ENCODE measurements at places on chromosomes 2 and 18.

- DNase-seq: peak; percentile 81
These were observed 22.8 kb upstream of the DGKD start for GRCh38 chr2:233331536-233331935.

GRCh38 chr2:98234776-98235175 lies 111.5 kb upstream of the CNGA3 start:
- no peak for DNase-seq

DNA sequence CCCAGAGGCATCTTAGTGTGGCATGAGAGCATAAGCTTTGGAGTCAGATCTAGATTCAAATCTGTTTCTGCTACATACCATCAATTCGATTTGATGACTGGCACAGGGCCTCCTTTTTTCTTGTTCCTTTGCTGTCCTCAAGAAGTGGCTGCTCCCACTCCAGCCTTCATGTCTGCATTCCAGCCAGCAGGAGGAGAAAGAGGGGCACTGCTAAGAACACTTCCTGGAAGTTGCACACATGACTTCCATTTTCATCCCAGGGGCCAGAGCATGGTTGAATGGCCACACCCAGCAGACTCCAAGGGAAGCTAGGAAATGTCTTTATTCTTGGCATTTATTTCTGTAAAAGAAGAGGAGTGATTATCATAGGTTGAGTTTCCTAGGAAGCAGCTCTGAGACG lies 50.4 kb downstream of the EML6 start:
- DNase-seq: no peak

GRCh38 chr2:199485732-199486335 lies 28.1 kb upstream of the SATB2 start:
- DNase-seq: no peak

GRCh38 chr2:158745866-158746382 lies 49.2 kb upstream of the DAPL1 start:
- DNase-seq: no peak

DNA sequence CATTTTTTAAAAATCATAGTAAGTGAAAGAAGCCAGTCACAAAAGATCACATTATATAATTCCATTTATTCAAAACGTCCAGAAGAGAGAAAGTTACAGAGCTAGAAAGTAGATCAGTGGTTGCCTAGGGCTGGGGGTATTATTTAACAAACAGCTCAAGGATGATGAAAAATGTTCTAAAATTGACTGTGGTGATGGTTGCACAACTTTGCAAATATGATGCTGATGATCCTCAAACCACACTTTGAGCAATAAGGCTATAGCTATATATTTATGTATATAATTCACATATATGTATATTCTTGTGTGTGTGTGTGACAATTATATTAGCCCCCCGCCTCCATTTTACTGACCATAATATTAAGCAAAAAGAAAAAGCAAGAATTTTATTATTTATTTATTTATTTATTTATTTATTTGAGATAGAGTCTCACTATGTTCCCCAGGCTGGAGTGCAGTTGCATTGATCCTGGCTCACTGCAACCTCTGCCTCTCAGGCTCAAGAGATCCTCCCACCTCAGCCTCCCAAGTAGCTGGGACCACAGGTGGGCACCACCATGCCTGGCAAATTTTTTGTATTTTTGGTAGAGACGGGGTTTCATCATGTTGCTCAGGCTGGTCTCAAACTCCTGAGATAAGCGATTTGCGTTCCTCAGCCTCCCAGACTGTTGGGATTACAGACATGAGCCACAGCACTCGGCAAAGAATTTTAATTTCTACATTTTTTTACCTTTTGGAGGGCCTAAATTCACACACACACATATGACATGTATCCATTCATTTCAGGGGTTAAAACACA lies 1.9 kb downstream of the WDR12 start:
- DNase-seq: no peak

DNA sequence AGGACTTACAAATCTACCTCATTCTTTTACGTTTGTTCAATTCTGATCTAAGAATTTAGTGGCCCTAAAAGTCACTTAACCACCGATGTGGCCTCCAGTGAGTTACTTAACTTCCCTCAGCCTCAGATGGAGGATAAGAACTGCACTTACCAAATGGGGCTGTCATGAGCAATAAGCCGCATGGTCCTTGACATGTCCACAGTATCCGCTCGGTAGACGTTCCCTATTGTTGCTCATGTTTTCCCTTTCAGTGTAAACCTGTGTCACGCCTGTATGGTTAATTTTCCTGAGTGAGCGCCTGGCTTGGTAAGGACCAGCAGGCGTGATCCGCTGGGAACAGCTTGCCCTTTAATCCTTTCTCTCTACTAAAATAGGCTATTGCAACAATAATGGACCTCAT lies 20.3 kb downstream of the SEC11C start:
- DNase-seq: no peak

GRCh38 chr2:192718340-192718739 lies 523.6 kb upstream of the TMEFF2 start:
- no peak for DNase-seq

DNA sequence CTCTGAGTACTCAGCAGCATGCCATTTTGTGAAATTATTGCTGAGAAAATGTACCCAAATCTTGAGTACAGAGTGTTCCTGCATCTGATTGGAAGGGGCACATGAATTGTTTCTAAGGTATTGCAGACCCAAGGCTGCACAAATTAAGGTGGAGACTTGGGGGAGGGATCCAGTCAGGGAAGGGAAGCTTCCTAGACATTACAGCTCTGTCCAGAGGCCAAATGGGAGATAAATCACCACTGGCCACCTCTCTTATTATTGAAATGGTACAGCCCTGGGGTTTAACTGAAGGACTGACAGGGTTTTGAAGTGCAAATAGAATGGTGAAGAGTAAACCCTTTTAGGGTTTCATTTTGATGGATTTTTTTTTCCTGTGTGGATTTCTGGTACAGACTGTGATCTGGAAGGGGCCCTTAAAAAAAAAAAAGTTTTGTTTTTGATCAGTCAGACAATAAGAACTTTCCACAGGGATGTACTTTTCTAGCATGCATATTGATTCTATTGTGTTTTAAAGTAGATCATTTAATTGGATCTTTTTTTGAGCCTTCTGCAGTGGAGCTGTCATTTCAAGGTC lies 119.4 kb downstream of the GREB1L start:
- DNase-seq: no peak

- DNase-seq: no peak
These were observed 96.8 kb downstream of the MSH2 start for GRCh38 chr2:47499621-47500309.

DNA sequence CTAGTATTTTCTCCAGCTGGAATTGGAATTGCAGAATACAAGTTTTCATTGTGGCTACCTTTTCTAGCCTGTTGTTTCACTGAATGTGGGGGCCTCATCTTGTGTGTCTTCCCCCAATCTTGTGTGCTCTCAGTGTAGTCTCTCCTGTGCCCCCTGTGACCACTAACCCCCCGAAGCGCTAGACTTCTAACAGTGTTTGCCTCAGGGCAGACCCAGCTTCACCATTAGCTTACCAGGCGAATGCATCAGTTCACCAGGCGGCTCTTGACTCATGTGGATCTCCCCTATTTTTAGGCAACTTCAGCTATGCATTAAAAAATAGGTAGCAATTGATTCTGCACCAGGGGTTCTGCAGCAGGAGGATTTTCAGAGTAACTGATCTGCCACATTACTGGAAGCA lies 376.2 kb upstream of the MEIS1 start:
- DNase-seq: no peak

- DNase-seq: no peak
These were observed 186.0 kb downstream of the ANKRD30B start for GRCh38 chr18:14933964-14934363.

DNA sequence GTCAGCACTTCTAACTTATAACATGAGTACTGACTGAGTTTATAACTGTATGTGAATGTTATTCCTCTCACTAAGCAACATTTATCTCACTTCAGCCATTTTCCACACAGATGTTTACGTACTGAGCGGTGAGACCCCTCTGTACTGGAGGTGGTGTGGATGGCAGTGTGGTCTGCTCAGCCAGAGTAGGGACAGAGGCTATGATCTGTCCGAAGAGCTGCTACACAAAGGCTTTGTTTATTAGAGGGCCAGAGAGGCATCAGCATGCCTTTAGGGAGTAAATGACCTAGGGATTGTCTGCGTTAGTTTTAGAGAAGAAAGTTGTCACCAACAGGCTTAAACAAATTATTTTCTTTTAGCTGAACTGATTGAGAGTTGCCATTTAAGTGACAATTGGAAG lies 23.2 kb upstream of the TACR1 start:
- DNase-seq: no peak

GRCh38 chr2:191878548-191879279 lies 31.8 kb upstream of the CAVIN2 start:
- DNase-seq: no peak

GRCh38 chr2:20167356-20167755 lies 57.6 kb downstream of the SDC1 start:
- DNase-seq: no peak

- DNase-seq: no peak
These were observed 54.1 kb downstream of the E2F6 start for GRCh38 chr2:11411768-11412448.

DNA sequence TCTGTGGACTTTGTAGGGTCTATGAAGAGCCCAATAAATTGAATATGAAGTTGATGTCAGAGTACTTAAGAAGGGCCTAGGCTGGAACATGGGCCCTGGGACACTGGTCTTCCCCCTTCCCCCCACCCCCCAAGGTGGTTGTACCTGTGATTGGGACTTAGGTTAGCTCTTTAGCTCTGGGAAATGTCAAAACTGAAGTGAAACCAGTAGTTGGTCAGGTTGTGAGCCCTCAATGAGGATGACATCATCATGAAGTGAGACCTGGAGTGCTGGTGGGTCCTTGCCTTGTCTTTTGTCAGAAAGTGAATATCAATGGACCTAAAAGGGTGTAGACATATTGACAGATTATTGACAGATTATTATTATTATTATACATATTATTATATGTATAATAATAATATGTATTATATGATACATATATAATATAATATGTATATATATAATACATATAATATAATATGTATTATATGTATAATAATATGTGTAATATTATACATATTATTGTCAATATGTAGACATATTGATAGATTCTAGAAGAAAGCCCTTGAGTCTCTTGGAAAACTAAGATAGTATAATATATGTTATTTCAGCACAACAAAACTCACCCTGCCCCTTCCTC lies 5.4 kb downstream of the MARS2 start:
- DNase-seq: no peak

DNA sequence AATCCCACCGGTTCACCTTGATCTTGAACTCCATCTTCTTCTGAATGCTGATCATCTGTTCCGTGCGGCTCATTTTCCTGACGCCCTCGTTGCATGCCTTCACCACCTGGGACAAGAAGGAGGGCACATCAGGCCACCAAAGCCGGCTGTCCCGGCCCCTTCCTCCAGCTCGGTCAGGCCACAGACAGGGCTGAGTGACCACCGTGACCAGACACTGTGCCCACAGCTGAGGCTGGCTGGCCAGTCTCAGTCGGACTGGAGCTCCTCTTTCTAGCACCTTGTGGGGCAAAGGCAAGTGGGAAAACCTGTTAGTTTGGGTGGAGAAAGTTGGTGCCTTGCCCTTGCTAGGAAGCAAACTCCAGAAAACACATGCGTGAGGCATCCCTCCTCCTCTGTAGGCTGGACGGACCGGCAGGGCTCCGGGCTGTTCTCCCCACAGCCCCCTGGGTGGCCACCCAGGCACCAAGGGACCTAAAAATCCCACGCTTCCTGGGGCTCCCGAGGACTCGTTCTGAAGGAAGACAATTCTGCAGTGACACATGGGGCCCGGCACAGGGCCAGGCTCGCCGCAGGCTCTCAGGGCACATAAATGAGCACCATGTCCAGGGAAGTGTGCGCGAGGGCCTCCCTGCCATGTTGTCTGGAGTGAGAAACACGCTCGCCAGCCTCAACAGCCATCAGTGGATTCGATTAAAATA lies 15.3 kb downstream of the SNORC start:
- DNase-seq: no peak

DNA sequence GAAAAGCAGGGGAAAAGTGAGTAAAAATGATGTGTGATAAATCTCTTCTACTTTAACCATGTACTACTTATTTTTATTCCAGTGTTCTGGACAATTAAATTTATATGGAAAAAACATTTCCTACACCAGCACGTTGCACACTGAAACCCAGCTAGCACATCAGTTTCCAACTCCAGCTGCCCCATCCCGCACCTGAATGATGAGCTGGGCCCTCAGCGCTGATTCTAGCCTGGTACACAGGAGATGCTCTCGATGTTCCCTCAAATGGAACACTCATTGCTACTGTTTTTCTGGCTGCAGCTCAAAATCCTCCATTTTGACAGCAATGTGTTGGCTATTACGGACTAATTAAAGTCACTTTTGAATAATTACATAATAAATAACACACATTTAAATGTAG lies 783.1 kb upstream of the FSHR start:
- DNase-seq: no peak

DNA sequence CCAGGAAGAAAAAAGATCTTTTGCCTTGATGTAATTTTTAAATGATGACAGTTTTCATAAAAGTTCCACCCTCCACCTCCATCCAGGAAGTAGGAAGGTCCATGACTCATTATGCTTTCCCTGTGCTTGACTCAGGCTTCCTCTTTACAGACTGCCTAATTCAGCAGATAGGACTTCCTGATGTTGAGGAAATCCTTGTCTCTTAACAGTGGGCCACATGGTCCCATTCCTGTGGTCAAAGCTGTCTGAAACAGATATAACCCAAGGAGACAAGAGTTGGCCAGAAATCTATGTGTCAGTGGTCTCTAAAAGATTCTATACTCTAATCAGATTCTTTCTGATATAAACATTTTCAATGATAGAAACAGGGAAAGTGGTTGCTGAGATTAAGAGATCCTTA lies 119.1 kb downstream of the BAZ2B start:
- DNase-seq: no peak

GRCh38 chr2:233926806-233927205 lies 9.6 kb downstream of the TRPM8 start:
- DNase-seq: no peak

Data from naive thymus-derived CD8-positive, alpha-beta T cell (primary cell).